SIG-M5 (cell line): ENCODE measurements at places on chromosomes 5 and 9.

GRCh38 chr9:131330814-131331600, 41.5 kb downstream of the PLPP7 start:
- no peak for DNase-seq

GRCh38 chr5:177070536-177071191, 16.1 kb upstream of the FGFR4 start:
- no peak for DNase-seq

- DNase-seq: no peak
Measured at GRCh38 chr5:55622460-55622859, 87.7 kb upstream of the PLPP1 start.

DNA sequence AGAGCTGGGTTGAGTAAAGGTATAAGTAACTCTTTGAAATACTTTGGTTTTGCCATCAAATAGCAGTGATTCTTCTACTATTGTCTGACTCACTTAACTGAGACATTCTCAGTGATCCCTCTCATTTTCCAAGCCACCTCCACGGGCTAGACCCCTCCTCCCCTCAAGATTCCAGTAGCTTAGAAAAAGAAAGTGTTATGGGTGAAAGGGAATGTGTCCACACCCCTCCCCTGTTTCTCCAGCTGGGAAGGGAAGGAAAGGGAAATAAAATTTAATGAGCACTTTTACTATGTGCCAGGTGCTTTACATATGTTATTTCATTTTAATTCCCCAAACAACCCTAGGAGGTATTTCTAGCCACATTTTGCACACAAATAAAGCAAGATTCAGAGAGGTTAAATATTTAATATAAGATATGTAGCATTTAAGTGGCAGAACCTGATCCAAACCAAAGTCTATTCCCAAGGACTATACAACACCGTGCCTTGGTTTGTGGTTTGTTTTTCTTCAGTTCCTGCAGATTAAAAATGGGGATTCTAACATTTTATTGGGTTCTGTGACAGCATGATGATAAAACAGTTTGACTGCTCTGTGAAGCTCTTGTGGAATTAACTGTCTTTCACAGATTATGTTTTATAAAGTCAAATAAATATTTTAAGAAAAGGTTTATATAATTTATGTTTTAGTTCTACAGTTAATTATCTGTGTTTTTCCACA, 135.9 kb downstream of the ZSWIM6 start:
- DNase-seq: no peak

GRCh38 chr5:111494355-111494999, 17.9 kb downstream of the STARD4 start:
- no peak for DNase-seq

DNA sequence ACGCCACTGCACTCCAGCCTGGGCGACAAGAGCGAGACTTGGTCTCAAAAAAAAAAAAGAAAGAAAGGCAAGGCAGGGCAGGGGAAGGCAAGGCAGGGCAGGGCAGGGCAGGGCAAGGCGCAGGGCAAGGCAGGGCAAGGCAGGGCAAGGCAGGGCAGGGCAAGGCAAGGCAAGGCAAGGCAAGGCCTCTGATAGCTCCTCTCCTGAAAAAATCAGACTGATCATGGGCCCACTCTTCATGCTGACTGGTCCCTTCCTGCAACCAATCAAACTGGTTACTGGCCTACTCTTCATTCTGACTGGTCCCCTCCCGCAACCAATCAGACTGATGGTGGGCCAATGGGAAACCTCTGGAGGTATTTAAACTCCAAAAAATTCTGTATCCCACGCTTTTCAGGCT, 3.4 kb upstream of the ZBTB5 start:
- no peak for DNase-seq

DNA sequence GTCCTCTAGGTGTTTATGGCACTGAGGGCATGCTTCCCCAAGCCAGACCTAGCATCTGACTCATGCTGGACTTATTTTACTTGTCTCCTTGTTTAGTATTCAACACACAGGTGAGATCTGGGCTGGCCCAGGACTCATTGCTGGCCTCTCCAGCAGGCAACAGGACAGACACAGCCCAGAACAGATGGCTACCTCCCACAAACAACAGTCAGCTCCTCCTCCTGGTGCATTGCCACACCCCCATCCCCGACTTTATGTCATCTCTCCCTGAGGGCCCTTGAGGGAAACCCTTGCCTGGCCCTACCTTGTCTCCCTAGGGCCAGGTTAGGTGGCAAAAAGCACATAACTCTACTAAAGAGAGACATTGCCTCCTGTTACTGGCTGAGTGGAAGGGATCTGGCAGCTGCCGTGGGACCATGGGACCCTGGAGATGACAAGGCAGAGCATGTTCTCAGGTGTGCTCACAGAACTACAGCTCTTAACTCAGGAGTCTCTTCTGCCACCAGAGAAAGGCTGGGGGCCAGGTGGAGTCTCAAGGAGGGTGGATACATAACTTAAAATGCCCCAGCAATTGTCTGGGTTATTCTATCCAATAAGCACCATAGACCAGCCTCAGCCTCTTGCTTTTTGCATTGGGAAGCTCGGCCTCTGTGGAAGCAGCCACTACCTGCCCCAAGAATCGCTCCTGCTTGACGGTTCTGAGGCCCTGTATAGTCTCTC, 2.3 kb downstream of the ACSL6 start:
- DNase-seq: no peak

GRCh38 chr9:127870887-127871286, 6.6 kb downstream of the AK1 start:
- DNase-seq: no peak
